ENCODE measurements at places on chromosomes 16 and 17.

GRCh38 chr17:51287412-51287811 lies 27.1 kb downstream of the UTP18 start:
- no peak for DNase-seq

DNA sequence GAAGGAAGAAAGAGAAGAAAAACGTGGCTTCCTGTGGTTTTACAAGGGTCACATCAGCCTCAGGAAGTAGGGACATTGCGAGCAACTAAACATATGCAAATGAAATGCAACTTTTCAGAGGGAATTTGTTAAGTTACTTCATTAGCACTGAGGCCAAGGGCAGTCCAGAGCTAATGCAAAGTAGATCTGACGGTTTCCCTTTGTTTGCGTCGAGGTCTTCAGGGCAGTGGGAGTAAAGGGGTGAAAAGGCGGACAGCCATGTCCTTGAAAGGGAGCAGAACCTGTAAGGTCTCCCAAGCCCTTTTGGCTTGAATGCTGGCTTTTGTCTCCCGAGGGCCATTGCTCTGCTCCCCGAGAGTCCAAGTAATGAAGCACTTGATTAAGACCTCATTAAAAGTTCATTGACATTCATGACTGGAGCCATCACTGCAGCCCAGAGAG lies 85.0 kb downstream of the PMP22 start:
- DNase-seq: no peak

DNA sequence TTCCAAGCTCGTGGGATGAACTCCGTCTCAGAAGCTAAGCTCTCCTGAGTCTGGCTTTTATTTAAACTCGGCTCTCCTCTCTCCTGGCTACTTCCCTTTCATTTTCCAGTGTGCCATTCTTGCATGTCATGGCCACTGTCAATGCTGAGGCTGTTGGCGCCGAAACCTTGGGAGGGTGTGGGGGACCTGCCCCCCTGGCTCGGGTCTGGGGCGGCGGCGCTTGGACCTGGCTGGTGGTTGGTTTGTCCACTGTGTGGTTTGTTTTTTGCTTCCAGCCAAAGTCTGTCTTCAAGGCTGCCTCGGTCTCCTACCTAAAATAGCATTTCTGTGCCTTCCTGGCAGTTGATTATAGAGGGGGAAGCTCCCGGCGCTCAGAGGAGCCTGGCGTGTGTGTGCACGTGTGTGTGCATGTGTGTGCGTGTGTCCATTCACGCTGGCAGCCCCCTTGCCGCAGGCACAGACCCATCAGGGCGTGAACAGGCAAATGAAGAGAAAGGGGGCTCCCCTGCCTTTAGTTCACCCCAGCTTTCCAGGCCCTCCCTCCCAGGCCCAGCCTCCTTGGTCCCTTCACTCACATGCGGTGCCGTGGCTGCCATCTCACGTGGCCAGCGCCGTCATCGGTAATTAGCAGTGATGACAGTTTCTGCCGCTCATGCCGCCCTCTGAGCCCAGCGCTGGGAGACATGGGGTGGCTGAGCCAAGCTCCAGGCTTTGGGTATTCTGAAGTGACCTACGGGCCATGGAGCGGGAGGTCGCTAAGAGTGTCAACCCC lies 179.9 kb downstream of the SEC14L1 start:
- no peak for DNase-seq

DNA sequence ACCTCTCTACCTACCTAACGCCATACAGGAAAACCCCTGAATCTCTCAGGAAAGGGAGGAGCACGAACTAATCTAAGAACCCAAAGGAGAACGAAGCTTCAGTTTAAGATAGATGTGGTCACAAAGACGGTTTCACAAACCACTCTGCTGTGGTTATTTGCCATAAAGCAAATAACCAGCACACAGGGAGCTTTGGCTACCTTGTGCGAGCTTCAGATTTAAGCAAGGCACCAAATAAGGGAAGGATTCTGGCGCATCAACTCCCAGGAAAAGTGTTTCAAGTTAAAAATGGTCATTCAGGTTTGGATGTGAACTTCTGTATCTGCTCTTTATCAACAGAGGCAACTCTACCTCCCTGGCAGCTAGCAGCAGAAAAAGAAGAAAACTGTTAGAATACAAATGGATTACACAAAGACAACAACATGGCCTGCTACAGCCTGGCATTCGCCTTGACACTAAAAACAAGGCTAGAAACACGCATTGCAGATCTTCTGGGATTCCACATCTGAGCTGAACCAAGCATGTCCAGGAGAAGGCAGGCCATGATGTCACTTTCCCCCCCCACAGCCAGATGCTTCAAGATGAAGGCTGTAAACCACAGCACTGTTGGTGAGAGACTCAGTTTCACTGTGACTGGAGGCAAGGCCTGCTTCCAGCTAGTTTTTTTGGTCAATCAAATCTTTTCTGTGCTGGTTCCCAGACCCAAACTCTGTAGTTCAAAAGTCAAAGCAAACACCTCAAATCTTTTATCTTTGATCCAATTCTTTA lies 43.6 kb downstream of the SMG6 start:
- DNase-seq: no peak

DNA sequence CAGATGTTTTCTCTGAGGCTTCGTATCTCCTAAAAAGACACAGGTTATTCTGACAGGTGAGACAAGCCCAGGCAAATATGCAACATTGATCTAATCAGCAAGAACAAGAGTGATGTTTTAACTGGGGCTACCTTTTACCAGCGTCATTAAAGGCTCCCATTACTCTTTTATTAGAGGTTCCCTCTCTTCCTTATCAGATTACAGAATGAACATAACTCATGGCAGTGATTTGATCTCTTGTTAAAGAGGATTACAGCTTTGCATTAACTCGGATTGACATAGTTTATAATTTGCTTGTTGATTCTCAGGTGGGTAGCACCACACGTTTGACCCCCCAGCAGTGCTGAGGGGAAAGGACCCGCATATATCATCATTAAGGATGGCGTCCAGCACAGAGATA lies 90.5 kb downstream of the AATF start:
- DNase-seq: no peak

- DNase-seq: no peak
Observed at GRCh38 chr16:69823831-69824563, 61.9 kb downstream of the WWP2 start.

DNA sequence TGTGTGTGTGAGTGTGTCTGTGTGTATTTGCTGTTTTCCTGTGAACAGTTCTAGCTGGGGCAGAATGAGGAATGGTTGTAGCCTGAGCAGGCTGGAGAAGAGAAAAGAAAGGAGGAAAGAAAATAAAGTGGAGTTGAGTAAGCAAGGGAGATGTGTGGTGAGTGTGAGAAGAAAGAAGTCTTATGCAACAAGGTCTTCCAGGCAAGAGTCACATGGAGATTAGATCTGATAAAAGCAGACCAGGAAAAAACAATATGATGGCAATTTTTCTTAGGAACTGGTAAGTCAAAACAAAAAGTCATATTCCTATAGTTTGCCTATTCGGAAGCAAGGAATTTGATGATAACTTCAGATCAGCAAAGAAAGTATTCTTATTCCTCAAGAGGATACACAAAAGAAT lies 125.0 kb downstream of the HS3ST3A1 start:
- no peak for DNase-seq

DNA sequence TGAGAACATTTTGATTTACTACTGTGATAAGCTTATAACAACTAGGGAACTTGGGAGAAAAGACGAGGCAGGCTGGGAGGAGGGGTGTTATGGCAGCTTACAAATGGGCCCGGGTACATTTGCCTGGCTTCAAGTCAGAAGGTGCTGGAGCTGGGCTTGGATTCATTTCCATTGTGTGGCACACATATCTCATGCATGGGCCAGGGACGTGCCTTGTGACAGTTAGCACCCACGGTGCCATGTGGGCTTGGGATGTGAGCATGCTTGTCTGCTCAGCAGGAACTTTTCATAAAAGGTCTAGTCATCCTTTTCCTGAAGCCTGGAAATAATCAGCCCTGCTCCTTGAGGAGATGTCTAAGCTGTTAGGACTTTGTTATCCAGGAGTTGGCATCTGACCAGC lies 572.2 kb downstream of the CDH13 start:
- DNase-seq: no peak

- no peak for DNase-seq
Observed at GRCh38 chr17:77327181-77327565, 186.4 kb downstream of the SEC14L1 start.

- no peak for DNase-seq
Observed at GRCh38 chr17:34091975-34092374, 163.1 kb upstream of the CCL2 start.

- DNase-seq: no peak
Observed at GRCh38 chr16:48628359-48628985, 18.5 kb upstream of the N4BP1 start.

GRCh38 chr17:73003487-73003886 lies 89.0 kb downstream of the SLC39A11 start:
- no peak for DNase-seq

DNA sequence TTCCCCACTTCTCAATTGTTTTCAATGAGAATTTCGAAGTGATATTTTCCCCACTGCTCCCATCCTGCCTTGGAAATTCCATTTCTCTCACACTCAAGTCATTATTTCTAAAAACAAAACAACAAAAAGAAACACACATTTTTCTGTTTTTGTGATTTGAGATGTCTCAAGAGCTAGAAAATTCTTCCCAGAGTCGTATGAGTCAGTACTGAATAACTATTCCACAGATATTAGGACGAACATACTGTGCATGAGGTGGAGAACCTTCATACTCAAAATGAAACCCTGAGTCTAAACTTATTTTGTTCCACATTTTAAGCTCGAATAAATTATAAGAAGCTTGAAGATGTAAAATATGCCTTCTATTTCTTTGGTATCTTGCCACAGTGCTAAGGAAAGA lies 204.6 kb downstream of the SLC39A11 start:
- no peak for DNase-seq

DNA sequence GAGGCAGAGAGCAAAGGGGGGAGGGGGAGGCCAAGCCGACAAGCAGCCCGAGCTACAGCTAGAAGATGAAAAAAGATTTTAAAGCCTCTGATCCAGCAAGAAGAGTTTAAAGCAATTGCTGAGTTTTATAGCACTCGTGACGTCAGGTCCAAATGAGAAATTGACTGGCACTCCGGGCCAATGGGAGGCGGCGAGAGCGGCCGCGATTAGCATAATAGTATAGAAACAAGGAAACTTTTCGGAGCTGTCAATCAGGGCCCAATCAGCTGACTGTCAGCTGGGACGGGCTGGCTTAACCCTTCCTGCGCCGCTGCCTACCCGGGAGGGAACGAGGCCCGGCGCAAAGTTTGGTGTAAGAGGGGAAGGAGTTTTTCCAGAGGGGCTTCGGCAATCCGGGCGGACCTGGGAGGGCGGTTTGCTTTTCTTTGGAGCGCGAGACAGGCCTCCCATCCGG lies at the start of gene MAF:
TSS of gene MAF (minus strand) at position 100 of the 454 bp plus-strand sequence. CDS start 835 bp downstream, outside the sequence.
- DNase-seq: no peak

DNA sequence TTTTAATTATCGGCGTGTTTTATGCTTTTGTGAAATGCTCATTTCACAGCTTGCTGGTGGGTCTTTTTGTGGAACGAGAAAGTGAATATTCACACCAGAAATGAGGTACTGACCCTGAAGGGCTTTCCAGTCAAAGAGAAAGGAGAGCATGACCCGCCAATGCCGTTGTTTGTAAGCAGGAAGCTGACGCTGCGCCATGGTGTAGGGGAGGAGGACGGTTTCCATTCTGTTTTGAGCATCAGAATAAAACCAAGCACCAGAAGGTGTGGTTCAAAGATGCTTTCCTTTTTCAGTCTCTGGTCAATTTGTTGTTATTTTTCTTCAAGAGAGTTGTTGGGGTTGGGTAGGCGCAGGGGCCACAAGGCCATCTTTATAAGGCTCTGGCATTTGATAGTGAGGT lies 669.3 kb downstream of the WWOX start:
- DNase-seq: no peak

- peak; percentile 99 for DNase-seq
Observed at GRCh38 chr16:84013787-84014569, 28.6 kb downstream of the SLC38A8 start.

DNA sequence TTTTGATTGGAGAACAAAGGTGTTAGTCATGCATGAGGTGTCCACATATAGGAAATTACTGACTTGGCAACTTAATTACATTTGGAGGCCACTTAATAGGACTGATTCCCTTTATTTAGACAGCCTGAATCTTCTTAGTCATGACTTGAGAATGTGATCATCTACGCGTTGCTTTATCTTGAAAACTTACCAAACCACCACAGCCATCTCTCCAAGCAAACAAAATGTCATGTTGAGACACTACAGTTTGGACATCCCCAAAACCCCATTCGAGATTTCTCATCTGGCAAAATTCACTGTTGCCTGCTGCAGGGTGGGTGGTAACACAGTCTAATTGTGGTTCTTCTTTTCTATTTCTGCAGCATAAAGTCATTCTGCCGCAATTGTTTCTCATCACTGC lies 176.5 kb upstream of the CDH5 start:
- DNase-seq: no peak

DNA sequence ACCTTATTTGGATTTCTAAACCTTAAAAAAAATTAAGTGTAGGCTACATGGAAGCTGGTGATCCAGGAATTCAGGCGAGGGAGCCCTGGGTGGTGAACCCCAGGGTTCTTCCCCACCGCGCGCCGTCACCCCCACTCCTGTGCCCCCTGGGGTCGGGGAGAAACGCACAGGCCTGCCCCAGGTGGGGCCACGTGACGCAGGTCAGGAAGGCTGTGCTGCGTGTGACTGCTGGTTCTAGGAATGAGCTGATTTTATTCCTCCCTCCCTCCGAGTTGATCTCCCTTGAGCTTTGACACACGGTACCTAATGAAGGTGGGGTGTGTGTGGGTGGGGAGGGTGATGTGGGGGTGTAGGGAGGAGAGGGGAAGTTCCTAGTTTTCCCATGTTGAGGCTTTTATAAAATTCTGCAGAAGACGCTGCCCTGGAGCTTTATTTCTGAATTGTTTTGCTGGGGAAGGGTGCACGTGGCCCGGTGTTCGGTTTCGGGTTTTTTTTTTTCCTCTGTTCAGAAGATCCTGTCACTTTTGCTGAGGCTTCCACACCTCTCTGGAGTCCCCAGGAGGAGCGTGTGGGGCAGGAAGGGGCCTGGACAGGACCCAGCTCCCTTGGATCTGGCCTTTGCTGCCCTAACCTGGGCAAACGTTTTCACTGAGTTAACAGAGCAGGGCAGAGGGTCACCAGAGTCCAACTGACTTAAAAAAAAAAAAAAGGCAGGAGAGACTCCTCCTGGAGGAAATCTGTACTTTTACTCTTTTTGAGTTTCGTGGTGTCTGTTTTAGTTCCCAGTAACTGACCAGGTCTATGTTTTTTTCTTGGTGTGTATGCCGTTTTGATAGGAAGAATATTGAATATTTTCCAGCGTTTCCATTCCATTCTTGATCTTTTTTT lies 55.8 kb upstream of the GSE1 start:
- peak; percentile 60 for DNase-seq
